ENCODE measurements at places on chromosomes 16 and 17.

DNA sequence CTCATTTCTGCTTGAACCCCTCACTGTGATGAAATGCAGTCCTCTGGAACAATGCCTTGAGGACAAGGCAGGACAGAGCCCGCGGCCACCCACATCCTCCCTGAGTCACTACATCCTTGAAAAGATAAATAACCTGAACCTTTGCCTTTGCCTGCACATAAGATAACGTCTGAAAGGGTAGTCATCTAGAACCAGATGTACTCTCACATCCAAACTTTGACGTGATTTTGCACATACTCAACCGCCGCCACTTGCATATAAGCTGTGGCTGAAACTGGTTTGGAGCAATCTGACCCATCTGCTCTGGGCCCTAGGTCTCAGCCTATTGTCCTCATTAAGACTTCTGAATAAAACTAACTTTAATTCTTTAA, 252.1 kb downstream of the PHKB start:
- DNase-seq: no peak

DNA sequence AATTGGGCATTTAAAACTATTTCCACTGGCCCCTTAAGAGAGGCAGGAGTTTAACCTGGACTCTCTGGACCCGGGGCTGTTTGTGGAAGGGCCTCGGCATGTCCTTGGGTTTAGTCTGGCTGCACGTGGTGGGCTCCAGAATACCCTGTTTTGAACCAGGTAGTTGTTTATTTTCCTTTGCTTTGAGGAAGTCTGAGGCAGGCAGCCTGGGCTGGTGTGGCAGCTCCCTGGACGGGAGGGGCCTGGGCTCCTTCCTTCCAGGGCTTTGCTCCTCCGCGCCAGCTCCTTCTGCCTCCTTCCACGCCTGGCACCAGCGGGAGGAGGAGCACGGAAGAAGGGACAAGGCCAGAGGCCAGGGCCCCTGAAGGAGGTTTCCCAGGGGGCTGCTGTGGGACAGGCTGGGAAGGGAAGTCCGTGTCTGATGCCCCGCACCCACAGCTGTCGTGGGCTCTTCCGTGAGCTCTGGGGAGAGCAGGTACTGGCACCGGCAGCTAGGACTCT, 15.5 kb downstream of the BANP start:
- DNase-seq: no peak

DNA sequence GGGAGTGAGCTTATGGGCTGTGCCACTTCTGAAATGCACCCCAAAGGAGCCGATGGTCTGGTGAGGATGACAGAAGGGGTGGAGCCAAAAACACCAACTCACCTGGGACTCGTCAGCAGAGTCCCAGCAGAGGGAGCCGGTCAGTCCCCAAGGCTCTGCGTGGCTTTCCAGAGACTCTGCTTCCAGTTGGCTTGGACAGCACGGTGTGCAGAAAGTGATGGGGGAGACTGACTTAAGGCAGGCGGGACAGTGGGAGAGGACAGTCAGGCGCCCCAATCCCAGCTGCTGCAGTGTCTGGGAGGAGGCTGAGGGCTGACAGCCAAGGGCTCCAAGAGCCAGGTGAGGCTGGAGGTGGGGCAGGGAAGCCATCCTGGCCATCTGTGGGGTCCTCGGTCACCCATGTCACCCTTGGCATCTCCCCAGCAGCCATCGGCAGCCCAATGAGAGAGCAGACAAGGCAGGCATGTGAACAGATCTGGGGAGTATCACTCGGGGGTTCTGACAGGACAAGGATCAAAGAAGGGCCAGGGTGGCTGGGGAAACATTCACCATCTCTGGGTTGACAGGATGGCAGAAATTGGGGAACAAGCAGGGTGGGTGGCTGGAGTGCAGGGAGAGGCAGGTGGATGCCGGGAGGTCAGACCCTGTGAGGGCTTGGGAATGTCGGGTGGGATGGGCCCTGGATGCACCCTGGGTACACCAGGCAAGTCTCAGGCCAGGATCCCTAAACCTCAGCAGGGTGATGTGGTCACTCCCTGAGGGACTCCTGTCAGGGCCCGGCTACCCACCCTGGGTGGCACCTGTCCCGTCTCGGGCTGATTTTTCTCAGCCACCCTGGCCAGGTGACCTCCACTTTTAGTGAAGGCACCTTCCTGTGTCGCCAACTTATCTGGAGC, 8.9 kb upstream of the KRTAP17-1 start:
- no peak for DNase-seq

DNA sequence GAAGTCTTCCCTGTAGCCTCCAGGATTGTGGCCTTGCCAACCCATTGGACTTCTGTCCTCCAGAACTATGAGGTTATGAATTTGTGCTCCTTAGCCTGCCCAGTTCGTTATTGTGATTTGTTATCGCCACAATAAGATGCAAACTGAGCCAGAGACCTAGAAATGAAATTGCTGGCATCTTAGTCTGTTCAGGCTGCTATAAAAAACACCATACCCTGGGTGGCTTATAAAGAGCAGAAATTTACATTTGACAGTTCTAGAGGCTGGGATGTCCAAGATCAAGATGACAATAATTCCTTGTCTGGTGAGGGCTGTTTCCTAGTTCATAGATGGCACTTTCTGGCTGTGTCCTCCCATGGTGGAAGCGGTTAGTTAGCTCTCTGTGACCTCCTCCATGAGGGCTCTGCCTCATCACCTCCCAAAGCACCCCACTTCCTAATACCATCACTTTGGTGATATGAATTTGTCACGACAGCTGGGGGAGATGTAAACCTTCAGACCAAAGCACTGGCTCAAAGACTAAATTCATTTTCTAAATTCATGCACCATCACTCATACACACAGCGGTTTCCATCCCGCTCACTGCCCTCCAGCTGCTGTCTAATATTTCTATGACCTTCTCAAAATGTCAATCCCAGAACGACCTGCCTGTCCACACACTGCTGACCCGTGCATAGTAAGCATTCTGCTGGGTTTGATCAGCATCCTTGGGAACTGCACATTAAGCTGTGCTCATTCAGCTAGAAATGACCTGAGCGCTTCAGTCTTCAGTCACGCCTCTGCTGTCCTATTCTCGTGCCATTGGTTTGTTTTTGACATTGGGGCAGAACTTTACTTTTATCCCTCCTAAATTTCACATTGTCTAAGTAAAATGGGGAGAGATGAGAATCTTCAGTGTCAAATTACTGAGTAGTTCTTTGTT, 36.6 kb downstream of the GINS3 start:
- no peak for DNase-seq

DNA sequence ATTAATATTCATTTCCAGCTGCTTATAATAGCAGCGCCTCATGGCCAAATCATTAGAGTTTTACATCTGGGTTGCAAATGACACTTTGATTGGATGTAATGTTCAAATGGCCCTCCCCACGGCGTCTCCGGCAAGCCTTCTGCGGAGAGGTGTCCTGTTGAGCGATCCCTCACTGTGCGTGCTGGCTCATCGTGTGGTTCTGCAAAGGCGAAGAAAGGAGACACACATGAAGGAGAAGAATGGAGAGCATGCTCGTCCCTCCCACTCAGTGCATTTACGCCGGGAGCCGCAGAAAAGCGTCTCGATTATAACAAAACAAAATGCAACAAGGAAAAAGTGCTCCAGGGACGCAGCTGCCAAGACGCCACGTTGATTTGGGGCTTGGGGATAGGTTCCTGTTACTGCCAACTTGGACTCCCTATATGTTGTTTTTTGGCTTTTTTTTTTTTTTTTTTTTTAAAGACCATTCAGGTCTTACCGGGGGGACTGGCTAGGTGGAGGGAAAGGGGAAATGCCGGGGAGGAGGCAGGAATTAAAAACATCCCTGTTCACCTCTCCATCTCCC, 117.6 kb downstream of the C16orf78 start:
- DNase-seq: no peak

DNA sequence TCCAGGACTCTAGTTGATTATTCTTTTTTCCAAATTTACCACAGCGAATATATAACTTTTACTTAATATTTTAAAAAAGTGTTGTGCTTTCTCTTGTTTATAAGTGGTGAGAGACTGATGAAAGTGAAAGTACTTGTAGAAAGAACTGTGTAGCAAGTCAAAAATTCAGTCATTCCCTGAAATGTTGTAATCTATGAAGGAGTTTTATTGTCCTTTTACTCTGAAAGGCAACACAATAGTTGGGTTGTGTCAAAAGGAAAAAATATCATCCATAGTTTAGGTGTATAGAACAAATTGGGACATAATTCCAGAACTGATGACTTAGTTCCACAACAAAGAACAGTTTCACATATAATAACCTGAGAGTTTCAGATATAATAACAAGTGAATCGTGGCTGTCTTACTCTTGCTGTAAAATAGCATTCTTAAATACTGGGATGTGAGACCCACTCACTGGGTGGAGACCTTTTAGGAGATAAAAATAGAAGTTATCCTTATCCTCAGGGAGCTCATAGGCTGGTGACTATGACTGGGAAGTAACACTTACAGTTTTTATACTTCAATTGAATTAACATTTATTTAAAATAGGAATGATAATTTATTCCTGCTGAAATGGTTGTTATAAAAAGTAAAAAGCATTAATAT, 20.6 kb downstream of the CYB5B start:
- no peak for DNase-seq

- DNase-seq: no peak
Observed at GRCh38 chr17:72425794-72426168, 305.0 kb downstream of the SOX9 start.

GRCh38 chr16:24920568-24920967, 74.8 kb downstream of the SLC5A11 start:
- DNase-seq: no peak
